HCEC 1CT (cell line): ENCODE measurements at places on chromosomes 13 and 19.

DNA sequence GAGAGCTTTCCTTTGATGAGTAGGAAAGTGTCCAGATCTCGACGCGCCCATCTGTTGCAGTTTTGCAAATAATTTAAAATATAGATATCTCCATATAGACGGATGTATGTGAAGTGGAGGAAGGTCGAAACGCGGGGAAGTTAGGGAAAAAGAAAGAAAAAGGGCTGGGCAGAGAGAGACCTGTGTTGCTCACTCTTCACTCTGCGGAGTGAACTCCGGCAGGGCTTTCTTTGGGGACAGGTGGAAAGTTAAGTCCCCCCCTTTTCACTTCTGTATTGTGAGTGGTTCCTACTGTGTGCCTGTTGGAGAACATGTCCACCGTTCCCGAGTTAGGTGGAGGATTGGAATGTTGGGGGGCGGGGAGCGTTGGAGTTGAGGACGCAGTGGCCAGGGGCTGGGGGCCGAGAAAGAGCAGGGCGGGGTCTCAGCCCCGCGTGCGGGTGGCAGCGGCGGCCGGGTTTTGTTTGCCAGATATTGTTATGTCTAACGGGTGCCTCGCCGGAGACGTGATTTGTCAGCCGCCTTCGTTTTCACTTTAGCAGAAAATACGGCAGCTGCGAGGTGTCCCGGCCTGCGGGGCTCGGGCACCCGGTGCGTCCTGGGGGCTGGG is 145.1 kb upstream of the ZNF536 start:
- no peak for DNase-seq

- DNase-seq: no peak
Observed at GRCh38 chr13:98961503-98962105, 16.3 kb downstream of the DOCK9 start.

DNA sequence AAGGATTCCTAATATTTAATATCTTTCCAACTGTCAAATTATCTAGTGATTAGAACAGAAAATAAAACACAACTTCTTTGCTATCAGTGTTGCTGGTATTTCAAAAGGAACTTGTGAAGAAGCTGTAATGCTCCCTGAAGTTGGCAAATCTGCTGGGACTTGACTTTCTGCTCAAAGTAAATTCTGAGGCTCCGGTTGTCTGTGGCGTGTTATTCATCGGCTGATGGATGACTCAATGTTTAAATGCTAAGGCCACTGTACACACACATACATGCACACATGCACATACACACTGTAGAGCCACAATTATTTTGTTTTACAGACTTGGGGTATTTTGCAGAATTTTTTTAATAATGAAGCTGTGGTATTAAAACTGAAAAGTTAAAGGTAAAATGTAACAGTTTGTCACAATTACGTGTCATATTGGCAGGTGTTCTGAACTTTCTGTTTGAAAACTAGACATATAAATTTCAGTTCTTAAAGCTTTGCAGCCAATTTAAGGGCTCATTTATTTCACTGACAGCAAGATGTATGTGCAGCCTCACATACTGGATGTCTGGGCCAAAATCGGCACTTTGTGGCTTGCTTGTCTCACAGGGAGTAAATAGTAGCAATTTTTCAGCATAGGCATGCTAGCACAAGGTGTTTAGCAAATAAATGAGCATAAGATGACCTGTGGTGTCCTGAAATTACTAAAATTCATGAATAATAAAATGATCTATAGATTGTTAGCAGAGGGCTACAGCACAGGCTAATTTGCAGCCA is 1691.7 kb upstream of the PCDH20 start:
- no peak for DNase-seq

DNA sequence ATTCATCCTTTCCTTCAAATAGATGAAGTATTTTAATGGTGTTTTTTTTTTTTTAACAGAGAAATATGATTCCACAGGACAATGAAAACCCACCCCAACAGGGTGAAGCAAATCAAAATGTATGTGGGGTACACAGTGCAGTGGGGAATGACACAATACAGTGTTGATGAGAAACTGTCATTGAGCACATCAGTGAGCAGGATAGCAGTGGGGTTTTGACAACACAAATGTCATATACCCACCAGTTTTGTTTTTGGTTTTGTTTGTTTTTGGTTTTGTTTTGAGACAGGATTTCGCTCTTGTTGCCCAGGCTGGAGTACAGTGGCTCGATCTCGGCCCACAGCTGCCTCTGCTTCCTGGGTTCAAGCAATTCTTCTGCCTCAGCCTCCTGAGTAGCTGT is 29.2 kb downstream of the ZNF844 start:
- DNase-seq: no peak

DNA sequence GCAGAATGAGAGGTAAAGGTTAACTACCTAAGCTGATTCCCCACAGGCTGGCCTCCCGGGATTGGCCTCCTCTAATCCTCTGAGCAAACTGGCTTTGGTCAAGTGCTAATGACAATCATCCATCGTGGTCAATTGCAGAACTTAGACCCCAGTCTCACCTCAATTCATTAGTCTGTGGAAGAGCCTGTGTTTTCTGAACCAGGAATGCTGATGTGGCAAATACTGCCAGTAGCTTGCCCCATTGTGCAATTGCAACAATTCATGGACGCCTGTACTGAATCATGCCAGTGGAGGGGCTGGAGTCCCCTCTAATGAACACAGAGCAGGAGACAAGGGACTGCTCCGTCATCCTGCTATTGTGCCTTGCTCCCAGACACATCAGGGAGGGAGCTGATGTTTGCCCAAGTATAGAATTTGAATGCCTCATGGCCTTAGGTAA is 1256.5 kb downstream of the EFNB2 start:
- no peak for DNase-seq

DNA sequence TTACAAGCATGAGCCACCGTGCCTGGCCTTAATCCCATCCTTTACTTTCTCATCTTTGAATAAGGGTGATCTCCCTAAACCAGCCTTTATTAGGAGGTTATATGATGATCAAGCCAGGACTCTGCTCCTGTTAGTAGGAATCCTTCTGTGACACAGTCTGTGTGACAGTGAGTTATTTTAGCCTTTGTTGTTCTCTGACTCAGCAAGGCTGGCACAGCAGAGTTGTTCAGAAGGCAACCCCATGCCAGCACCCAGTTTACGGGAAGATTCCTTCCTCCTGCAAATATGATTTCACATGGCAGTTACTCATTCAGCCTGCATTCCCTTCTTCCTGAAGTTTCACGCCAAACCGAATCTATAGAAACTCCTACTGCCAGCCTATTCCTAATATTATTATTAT is 10.5 kb upstream of the MIER2 start:
- DNase-seq: no peak

DNA sequence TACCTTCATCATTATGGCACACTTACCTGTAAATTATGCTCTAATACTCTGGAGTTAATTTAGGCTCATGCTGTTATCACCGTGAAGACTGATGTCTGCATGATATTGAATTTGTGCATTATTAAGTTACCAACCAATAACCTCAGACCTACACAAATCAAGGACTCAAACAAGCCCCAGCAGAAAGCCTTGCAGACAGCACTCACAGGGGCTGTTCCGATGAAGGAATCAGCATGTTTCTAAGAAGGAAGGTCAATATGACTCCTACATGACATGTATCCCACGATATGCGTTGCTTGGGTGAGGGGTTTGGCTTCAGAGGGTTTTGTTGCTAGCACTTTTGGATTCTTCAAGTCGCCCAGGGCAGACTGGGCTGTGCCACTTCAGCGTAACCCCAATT is 1071.2 kb upstream of the SLC10A2 start:
- no peak for DNase-seq

- DNase-seq: peak; percentile 28
Observed at GRCh38 chr19:1970003-1970805, 29.2 kb downstream of the CSNK1G2 start.

- DNase-seq: peak; percentile 91
Observed at GRCh38 chr19:18995804-18996241, 37.5 kb downstream of the SUGP2 start.

DNA sequence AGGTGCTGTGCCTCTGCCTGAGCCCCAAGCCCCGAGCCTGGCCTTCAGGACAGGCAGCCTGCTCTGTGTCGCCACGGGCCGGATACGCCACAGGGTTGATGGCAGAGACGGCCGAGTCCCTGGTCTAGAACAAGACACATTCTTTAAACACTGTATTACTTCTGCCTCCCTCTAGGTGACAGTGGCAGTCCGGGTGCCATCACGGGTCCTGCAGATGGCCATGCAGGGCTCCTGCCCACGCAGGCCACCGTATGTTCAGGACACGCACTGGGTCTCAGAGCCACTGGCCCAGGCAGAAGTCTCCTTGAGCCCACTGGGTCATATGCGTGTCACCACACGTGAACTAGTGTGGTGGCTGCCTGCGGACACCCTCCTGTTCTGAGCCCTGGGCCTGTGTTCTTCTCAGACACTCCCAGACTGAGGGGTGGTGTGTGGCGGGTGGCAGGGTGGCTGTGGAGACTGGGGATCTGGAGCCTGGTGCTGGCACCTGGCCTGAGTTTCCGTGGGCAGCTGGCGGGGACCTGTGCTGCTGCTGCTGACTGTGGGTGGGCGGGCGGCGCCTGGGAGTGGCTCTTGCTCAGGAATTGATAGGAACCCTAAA is 4.4 kb downstream of the PLEKHJ1 start:
- DNase-seq: no peak

- no peak for DNase-seq
Observed at GRCh38 chr19:50309396-50310125, 19.6 kb downstream of the KCNC3 start.

- no peak for DNase-seq
Observed at GRCh38 chr19:13207237-13207845, 57.1 kb downstream of the IER2 start.

GRCh38 chr19:19034204-19034624 is 811 bp downstream of the ARMC6 start:
- peak; percentile 77 for DNase-seq

GRCh38 chr13:46728777-46729176 is 68.2 kb downstream of the ESD start:
- DNase-seq: peak; percentile 18

GRCh38 chr13:108734676-108735075 is 105.3 kb downstream of the MYO16 start:
- no peak for DNase-seq

- DNase-seq: peak; percentile 49
Observed at GRCh38 chr19:51887522-51888498, at the start of gene ZNF577. Gene ZNF577, minus strand, starts transcription at chr19:51887951. Its CDS starts 7,569 bp downstream, at chr19:51880382.
